ENCODE measurements at places on chromosomes 2 and 18. TPM values are rescaled to one million over a fixed set of nuclear protein-coding genes. Genes with fewer than 3 reads are reported as not detected.

DNA sequence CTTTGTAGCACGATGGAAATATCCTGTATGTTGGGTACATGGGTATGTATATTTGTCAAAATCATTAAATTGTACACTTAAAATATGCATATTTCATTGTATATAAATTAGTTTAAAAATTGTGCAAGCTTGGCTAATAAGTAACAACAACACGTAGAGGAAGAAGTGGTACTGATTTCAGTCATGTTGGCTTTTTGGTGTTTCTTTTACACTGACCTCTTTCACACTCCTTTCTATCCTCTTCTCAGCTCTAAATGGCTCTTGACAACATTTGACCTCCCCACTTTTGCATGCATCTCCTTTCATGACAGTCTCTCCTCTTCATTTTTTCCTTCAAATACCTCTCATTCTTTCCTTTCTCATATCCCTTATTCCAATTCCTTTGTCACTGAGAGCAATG lies 801.4 kb upstream of the ZEB2 start:
- no peak for DNase-seq
- no peak overlapping the region for H3K27ac ChIP-seq
- no peaks in the 10 kb centered on the region for H3K36me3 ChIP-seq

- H3K4me3 ChIP-seq = no peak overlapping the region
- no peaks in the 10 kb centered on the region for H3K4me1 ChIP-seq
- no peaks in the 10 kb centered on the region for H3K27me3 ChIP-seq
- H3K36me3 ChIP-seq = no peaks in the 10 kb centered on the region
- DNase-seq = no peak
Measured at GRCh38 chr2:195368249-195369217, 288.5 kb upstream of the SLC39A10 start.

DNA sequence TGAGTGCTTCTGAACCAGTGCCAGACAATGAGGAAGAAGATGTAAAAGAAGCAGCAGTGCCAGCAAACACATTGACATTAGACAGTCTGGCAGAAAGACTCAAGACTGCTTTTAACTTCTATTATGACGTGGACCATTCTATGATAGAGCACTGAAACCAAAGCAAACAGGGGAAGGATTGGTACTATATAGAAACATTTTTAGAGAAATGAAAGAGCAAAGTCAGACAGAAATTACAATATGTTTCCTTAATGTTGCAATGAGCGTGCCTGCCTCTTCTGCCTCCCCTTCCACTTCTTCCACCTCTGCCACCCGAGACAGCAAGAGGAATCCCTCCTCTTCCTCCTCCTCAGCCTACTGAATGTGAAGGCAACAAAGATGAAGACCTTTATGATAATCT lies 39.7 kb downstream of the DHX57 start:
- H3K27me3 ChIP-seq = no peaks in the 10 kb centered on the region
- no peak overlapping the region for H3K27ac ChIP-seq
- H3K36me3 ChIP-seq = peaks cover 2% of the 10 kb centered on the region
- H3K4me1 ChIP-seq = no peaks in the 10 kb centered on the region

Gene GPR75
- 2.1 TPM for total RNA-seq

DNA sequence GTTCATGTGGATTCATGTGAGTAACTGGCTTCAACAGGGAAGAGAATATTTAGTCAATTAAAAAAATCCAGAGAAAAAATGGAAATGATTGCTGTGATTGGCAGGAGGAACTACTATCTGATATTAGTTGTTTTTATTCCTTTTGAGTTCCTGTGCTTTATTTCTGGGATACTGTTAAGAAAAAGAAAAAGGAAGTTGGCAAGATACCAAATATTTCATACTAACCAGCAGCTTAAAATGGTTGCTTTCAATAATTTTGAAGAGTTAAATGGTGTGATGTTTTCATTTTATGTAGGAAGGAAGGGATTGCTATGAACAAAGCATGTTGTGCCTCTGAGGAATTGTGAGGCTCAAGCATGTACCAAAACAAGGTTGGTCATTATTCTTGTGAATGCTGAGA lies 8.1 kb upstream of the MTX2 start:
- H3K36me3 ChIP-seq = no peaks in the 10 kb centered on the region
- no peak overlapping the region for H3K4me3 ChIP-seq
- no peaks in the 10 kb centered on the region for H3K27me3 ChIP-seq
- no peak for DNase-seq
- no peaks in the 10 kb centered on the region for H3K4me1 ChIP-seq

- H3K4me3 ChIP-seq = no peak overlapping the region
- DNase-seq = no peak
- no peaks in the 10 kb centered on the region for H3K36me3 ChIP-seq
- H3K4me1 ChIP-seq = peaks cover 7% of the 10 kb centered on the region
- H3K27ac ChIP-seq = no peak overlapping the region
- H3K27me3 ChIP-seq = no peaks in the 10 kb centered on the region
Measured at GRCh38 chr2:68428746-68429145, 38.3 kb downstream of the FBXO48 start.

DNA sequence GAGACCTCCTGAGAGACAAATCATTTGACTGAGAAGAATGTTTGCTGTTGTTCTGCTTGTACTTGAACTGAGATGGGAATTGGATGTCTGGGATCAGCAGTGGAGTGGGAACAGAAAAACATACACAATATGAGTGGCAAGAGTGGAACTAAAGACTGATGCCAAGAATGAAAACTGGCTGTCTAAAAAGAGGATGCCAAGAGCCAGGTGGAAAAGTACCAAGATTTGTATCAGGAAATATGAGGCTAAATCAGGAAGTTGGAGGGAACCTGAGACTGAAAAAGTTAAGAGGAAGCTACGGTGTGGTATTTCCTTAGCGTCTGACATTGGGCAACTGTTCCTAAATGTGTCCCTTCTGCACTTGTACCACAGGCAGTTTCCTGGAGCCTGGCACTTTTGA lies 440.9 kb upstream of the CELF4 start:
- H3K4me1 ChIP-seq = no peaks in the 10 kb centered on the region
- H3K27ac ChIP-seq = no peak overlapping the region
- H3K27me3 ChIP-seq = no peaks in the 10 kb centered on the region

DNA sequence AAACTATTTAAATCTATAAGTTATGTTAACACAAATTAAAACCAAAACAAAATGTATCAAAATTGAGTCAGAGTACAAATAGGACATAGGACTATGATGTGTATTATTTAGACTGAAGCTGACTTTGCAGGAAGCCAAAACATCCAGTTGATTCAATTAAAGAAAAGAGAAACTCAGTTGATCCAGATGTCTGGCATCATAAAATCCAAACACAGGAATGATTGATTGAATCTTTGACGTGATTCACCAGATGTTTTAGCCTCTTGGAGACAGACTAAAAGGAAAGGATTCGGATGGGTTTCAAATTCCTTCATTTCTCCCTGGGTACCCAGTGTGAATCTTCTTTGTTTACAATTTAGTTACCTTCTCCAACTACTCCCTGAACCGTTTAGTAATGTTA lies 272.9 kb downstream of the IRS1 start:
- H3K36me3 ChIP-seq = no peaks in the 10 kb centered on the region
- no peaks in the 10 kb centered on the region for H3K4me1 ChIP-seq
- no peak for DNase-seq
- no peak overlapping the region for H3K27ac ChIP-seq
- H3K4me3 ChIP-seq = no peak overlapping the region

DNA sequence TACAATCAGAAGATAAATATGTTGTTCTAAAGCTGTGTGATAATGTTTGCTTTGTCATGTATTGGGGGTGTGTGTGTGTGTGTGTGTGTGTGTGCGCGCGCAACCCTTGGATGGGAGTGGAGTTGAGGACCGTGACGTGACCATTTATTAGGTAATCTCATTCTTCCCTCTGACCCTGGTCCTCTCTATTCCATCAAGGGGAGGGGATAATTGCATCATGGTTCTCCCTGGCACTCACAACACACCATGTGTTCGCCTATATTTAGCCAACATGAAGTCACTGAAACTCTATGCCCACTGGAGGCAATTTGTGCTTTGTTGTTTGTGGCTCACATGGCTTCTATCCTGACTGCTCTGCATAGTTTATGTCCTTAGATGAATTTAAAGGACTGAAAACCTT lies 79.8 kb upstream of the LRPPRC start:
- H3K36me3 ChIP-seq = no peaks in the 10 kb centered on the region
- H3K4me1 ChIP-seq = no peaks in the 10 kb centered on the region
- H3K27ac ChIP-seq = no peak overlapping the region
- no peaks in the 10 kb centered on the region for H3K27me3 ChIP-seq

Gene GKN2
- not detected for total RNA-seq

GRCh38 chr18:54388203-54389142 lies 30.8 kb downstream of the C18orf54 start:
- H3K4me3 ChIP-seq = no peak overlapping the region
- H3K4me1 ChIP-seq = no peaks in the 10 kb centered on the region
- H3K36me3 ChIP-seq = no peaks in the 10 kb centered on the region

DNA sequence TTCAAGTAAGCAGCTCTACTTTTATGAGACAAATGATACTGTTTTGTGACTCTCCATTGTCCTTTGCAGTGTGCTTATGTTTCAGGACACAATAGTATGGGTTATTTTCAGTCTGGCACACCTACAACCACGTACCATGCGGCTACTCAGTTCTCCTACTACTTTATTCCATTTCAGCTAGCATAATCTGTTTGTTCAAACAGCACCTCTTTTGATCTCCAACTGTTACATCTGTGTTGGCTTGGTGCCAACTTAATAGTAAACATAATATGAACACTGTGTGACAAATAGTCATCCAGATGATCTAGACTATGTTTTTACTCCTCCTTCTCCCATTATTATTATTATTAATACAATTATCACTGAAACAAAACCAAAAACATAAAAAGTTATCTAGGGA lies 40.5 kb downstream of the MYO3B start:
- no peaks in the 10 kb centered on the region for H3K36me3 ChIP-seq
- H3K4me1 ChIP-seq = no peaks in the 10 kb centered on the region
- H3K27me3 ChIP-seq = no peaks in the 10 kb centered on the region
- DNase-seq = no peak
- no peak overlapping the region for H3K27ac ChIP-seq

DNA sequence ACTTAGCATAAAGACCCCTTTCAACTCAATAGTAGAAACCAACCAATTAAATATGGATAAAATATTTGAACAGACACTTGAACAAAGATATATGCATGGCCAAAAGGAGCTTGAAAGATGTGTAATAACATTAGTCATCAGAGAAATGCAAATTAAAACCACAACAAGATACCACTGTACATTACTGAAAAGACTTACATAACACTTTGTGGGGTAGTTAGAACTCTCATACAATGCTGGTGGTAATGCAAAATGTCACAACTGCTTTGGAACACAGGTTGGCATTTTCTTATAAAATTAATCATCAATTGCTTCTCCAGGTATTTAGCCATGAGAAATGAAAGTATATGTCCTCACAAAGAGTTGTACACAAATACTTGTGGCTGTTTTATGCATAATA lies 60.7 kb downstream of the TTC27 start:
- H3K27me3 ChIP-seq = no peaks in the 10 kb centered on the region
- H3K36me3 ChIP-seq = no peaks in the 10 kb centered on the region
- no peak overlapping the region for H3K27ac ChIP-seq
- H3K4me3 ChIP-seq = no peak overlapping the region

DNA sequence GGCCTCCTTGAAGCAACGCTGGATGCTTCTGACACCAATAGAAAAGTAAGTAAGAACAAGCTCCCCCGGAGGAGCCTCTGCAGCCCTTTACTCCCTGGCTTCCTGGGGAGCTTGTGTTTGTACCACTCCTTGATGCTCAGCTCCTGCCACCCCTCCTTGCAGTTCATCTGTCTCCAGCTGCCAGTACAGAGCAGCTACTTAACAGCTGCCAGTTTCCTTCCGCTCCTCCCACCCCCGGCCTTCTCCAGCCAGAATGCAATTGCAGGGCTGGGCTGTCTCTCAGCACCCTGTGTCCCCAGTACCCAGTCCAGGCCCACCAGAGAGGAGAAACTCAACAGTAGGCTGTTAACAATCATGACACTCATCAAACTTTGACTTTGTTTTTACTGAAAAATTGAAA lies 109.4 kb downstream of the AOX1 start:
- H3K27me3 ChIP-seq = no peaks in the 10 kb centered on the region
- H3K36me3 ChIP-seq = no peaks in the 10 kb centered on the region
- H3K4me3 ChIP-seq = no peak overlapping the region
- no peaks in the 10 kb centered on the region for H3K4me1 ChIP-seq

Gene LPIN1
- total RNA-seq = 47.5 TPM

DNA sequence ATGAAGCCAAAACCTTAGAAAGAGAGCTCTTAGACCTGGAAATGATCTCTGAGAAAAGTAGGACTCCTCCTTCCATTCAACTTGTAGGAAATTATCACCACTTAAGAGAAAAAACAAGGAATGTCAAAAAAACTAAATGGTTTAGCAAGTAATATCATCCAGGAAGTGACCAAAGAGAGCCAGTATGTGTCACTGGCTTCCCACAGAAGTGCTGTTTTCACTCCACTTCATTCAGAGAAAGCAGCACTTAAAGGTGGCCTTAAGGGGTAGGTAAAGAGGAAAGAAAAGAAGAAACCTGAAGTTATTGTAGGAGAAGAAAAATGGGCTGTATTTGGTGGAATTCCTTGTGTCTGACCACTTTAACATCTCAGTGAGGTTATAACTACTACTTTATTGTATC lies 414.4 kb upstream of the ETAA1 start:
- H3K4me3 ChIP-seq = no peak overlapping the region
- peaks cover 37% of the 10 kb centered on the region for H3K4me1 ChIP-seq
- DNase-seq = no peak
- H3K27me3 ChIP-seq = no peaks in the 10 kb centered on the region
- no peaks in the 10 kb centered on the region for H3K36me3 ChIP-seq

DNA sequence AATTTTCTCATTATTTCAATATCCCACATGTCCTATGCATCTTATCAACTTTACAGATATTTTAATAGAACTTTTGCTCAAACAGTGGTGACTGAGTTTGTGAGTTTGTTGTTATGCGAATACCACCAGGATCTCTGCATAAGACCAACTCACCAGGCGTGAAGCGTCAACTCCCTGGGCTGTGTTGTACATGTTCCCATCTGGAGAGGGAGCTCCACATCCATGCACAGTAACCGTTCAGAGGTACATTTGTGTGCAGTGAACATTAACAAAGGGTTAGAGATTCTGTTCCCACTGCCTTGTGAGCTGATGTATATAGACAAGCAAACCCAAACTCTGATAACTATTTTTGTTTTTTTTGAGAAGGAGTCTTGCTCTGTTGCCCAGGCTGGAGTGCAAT lies 188.7 kb downstream of the MYT1L start:
- H3K4me1 ChIP-seq = no peaks in the 10 kb centered on the region
- H3K27me3 ChIP-seq = no peaks in the 10 kb centered on the region
- no peaks in the 10 kb centered on the region for H3K36me3 ChIP-seq
- no peak overlapping the region for H3K4me3 ChIP-seq

Gene ST8SIA3
- total RNA-seq = 0.52 TPM

DNA sequence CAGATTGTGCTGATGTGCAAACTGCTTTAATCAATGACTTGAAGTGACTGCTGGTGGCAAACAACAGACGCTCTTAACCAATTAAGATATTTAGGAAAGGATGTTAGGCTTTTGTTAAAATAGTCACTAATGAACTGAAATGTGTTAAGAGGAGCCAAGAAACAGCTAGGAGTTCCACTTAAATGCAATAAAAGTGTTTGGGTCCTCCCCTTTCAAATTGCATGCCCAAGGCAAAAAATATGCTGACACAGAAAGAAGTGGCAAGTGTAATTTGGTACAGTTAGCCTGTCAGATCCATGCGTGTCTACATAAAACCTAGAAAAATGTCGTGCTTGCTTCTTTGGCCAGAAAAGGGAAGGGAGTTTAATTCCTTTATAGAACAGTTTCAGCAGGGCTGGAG lies 61.9 kb downstream of the XRCC5 start:
- no peak overlapping the region for H3K27ac ChIP-seq
- no peaks in the 10 kb centered on the region for H3K36me3 ChIP-seq
- no peak for DNase-seq
- no peak overlapping the region for H3K4me3 ChIP-seq
- H3K27me3 ChIP-seq = no peaks in the 10 kb centered on the region
